ENCODE measurements at places on chromosomes 3 and 15.
A peak's percentile ranks its signal among the peaks of the same experiment; 100 is the strongest.

DNA sequence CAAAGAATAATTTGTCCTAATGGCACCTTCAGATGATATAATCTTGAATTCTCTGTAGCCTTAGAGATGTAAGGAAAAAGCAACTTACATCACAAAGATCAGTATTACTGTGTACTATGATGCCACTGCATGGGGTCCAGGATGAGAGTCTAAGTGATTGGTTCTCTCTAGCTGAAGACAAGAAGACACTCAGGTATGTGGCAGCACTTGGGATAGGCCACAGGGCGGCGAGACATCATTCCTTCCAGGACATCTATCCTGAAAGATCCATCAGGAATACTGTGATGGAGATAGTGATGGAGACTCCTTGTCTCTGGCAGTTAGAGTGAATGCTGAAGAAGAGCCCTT is 2.5 kb downstream of the CD200 start:
- DNase-seq: no peak

- no peak for DNase-seq
Observed at GRCh38 chr15:85280203-85280602, 100.2 kb upstream of the AKAP13 start.

DNA sequence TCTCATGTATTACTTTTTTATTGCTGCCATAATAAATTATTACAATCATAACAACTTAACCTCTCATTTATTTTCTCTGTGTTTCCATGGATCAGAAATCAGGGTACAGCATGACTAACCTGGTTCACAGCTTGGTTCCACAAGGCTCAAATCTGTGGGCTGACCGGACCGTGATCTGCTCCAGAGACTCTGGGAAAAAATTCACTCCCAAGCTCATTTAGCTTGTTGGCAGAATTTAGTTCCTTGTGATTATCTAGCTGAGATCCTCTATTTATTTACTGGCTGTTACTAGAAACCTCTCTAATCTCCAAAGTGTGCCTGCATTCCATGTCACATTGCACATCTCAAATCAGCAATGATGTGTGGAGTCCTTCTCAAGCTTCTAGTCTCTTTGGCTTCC is 386.6 kb downstream of the DIPK2A start:
- no peak for DNase-seq

DNA sequence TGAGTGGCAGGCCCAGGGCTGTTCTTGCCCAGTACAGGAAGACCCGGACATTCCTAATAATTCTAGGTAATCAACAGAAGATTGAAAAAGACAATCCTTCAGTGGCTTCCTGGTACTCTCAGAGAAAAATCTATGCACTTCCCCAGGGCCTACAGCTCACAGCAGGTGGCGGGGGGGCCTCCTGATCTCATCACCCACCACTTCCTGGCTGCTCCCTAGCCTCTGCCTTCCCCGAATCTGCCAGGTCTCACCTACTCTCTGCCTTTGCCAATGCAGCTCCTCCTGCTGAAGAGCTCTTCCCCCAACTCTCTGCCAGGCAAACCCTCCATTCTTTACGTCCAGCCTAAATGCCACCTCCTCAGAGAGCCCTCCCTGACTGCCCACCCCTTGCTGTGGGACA is 37.5 kb downstream of the EHD4 start:
- peak; percentile 32 for DNase-seq

DNA sequence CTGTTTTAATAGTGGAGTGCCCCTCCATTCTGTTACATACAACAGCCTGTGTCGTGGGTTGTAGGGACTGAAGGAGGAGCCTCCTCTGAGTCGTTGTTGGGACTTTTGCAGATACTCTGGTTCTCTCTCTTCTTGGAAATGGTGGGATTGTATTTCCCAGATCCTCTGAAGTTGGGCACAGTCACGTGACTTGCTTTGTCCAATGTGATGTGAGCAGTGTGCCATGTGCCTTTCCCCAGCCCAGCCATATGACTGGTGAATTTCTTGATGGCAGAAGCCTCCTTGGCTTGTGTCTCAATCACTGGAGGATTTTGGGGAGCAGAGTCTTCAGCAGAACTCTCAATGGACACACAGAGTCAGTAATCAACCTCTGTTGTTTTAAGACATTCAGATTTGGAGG is 36.2 kb downstream of the RASGRF1 start:
- no peak for DNase-seq

GRCh38 chr3:39101022-39101689 is 6.3 kb downstream of the GORASP1 start:
- peak; percentile 61 for DNase-seq

DNA sequence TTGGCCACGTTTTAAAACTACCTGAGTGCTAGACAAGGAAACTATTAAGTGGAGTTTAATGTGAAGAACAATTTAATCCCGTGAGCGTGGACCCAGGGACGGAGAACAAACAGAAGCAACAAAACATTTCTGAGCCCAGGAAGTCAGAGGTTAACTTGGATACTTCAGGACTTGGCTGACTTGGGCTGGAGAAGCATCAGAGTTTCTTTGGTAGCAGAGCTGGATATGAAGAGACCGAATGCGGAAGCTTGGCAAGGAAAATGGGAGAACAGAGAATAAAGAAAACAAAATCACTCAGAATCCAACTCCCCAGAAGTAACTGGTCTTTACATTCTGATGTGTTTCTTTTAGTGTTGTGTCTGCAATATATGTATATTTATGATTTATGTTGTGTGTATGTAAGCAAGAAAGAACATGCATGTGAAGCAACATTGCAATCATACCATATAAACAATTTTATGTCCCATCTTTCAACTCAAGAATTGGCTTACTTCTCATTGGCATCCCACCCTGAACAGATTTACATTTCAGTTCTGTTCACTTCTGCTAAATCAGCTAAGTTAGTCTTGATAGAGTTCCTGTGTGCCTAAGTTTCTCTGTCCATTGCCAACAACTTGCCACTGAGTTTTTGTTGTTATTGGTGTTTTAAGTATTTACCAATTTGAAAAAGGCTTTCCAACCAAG is 17.2 kb upstream of the PLOD2 start:
- DNase-seq: no peak

DNA sequence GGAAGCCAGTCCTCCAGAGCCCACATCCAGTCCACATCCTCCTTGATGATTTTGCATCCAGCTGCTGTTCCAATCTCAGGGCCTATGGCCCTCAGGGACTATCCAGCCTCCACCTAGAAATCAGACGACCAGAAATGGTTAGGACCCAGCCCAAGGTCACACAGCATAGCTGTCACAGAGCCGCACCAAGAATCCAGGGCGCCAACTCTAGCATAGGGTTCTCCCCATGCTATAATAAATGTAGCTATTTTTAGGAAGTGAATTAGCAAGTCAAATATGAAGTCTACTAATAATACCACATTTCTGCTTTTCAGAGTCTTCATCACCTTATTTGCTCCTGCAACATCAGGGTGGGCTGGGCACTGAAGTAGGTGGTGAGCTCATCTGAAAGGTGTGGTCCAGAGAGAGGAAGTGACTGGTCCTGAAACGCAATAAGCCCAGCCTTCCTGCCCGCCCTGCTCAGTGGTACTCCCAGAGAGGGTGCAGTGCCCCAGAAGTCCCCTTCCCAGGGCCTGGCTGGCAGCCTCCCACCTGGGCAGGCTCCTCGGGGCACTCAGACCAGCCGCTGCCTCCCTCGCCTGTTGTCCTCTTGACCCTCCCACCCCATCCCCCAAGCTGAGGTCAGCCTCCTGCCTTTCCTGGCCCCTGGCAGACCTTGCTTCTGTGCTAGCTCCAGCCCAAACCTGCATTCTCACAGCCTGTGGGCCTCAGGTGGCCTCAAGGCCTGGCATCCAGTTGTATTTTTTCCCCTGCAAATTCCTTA is 17.6 kb upstream of the CYP11A1 start:
- no peak for DNase-seq

- peak; percentile 59 for DNase-seq
Observed at GRCh38 chr15:32870240-32871033, 152.6 kb downstream of the GREM1 start.

DNA sequence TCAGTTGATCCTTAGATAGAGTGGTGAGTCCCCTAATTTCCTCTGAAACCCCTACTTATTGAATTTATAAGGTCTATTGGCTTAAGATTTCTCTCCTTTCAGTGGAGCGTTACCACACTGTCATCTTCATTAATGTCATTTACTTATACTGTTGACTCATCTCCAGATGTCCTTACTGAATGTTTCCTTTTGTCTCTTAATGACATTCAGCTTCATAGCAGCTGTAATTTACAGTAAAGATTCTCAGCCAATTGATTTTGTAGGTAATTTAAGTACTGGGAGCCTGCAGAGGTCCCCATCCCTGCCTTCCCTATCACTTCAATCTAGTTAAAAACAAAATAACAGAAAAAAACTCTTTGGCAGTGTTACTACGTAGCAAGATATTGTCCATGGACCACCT is 18.8 kb downstream of the STX19 start:
- no peak for DNase-seq

DNA sequence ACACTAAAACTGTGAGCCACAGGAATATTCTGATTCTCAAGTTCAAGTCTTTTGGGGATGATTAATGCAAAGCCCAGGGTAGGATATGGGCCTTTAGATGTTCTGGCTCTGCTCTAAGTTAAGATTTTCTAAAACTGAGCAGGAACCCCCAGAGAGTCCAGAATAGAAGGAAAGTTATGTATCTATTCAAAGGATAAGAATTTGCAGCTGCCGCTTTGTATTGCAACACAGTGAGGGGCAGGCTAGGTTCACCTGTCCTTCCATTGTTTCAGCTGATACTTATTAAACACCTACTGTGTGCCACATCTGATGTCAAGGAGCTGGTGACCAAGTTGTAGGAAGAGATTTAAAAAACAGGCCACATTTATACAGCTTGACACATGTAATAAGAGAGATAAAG is 290.4 kb downstream of the MAGI1 start:
- no peak for DNase-seq

GRCh38 chr3:3853544-3853943 is 54.3 kb downstream of the LRRN1 start:
- DNase-seq: no peak

DNA sequence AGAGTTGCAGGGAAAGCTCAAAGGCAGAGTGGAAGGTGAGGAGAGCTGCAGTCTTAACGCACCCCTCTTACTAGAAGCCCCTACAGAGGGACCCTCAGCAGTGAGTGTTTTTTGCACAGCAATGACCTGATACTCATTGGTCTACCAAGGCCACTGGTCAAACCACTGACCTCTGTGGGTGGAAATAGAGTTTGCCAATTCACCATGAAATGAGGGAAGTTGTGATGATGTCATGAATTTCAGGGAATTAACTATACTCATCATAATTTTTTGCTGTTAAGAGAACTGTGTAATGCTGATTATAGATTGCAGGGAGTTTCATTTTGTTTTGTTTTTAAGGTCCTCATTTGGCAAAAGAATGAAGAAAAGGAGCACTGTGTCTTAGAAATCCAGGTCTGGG is 101.7 kb upstream of the SMAD3 start:
- no peak for DNase-seq

DNA sequence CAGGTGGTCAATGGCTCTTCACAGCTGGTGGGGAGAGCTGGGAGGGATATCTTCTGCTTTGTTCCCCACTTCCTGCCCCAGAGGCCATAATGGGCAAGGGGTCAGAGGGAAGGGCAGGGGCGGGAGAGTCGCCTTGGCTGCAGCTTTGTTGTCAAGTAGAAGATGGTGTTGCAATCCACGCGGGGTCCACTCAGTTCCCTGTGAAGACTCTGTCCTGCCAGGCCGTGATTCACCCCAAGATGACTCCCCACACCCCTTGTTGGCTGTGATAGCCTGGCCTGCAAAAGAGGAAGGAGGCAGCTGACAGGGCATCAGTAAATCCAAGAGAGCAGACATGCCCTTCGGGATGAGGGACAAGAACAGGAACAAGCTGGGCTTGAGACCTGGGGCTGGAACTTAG is 6.9 kb downstream of the GALNT15 start:
- no peak for DNase-seq

DNA sequence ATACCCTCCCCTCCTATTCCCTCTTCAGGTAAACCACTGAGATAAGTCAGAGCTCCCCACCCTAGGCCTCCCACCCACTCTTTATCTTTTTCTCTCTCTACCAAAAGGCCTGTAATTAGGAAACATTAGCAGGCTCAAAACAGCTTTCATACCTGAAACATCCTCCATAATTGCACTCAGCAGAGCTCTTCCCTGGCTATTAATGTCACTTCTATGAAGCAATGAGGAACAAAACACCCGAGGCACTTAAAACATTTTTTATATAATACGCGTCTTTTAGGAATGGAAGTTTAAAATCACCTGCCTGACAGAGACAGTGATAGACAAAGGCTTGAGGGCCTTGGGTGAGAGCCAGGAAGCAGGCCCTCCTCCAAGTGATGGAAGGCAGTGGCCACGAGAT is 138.9 kb downstream of the EPHB1 start:
- no peak for DNase-seq

GRCh38 chr15:101127506-101128076 is 124.3 kb downstream of the CHSY1 start:
- peak; percentile 66 for DNase-seq

GRCh38 chr3:8283193-8283592 is 218.4 kb upstream of the LMCD1 start:
- no peak for DNase-seq

DNA sequence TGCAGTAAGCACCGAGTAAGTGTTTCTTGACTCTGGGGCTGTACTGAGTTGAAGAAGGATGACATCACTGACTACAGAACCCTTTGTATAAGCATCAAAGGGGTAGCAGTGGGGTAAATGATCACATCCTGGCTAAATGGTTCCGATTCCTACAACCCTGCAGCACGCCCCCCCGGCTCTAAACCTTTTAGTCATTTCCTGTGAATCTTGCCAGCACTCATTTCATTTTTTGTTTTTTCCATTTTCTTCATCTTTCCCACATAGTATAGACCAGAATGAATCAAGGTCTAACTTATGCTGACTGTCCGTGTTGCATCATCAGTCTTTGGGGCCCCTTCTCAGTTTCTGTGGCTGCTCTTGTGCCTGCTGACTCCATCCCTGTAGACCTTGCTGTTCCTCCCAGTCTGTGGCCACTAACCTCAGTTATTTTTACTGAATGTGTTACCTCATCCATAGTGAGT is 383.1 kb upstream of the TPRG1 start:
- no peak for DNase-seq

DNA sequence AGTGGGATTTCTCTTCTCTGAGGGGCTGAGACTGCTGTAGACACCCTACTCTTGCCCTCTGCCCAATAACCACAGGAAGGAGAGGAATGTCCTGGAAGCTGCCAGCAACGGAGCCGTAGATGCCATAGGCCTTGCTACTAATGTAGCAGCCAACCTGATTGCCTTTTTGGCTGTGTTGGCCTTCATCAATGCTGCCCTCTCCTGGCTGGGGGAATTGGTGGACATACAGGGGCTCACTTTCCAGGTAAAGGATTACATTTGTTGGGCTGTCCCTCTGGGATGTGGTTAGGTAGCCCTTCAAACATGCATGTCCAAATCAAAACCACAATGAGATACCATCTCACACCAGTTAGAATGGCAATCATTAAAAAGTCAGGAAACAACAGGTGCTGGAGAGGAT is 16.1 kb downstream of the SLC28A2 start:
- DNase-seq: no peak

- no peak for DNase-seq
Observed at GRCh38 chr3:106231086-106231485, 362.3 kb upstream of the CBLB start.

DNA sequence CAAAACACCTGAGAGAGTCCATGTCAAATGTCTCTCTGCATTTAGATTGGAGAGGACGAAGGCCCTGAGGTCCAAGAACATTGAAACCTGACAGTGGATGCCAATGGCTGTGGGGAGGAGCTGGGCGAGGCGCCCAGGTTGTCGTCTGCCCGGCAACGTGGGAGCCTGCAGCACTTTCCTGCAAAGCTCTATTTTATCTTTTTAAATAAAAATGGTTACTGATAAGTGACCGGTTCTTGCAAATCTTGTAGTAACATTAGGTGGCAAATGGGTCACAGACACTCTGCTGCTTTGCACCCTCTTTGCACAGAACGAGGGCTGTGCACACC is 19.5 kb upstream of the FANCD2 start:
- DNase-seq: no peak
